H1 (cell line): ENCODE measurements at places on chromosomes 3 and 15. TPM values are rescaled to one million over a fixed set of nuclear protein-coding genes. Genes with fewer than 3 reads are reported as not detected.

The NPTN gene
- total RNA-seq = 113 TPM in 2 replicates

The RPL39L gene
- total RNA-seq = 67.7 and 77.0 TPM in 2 replicates

The GMPS gene
- total RNA-seq = 161 and 175 TPM in 2 replicates

The CYP1A2 gene
- total RNA-seq = not detected in 2 replicates

The DAZL gene
- 2.3 and 3.4 TPM in 2 replicates for total RNA-seq

The TGM5 gene
- total RNA-seq = not detected in 2 replicates

The SLC15A2 gene
- total RNA-seq = 1.8 and 2.0 TPM in 2 replicates

The ROPN1 gene
- total RNA-seq = 0.44 TPM in 1 of 2 replicates, not detected in the other

The CCNB2 gene
- 92.1 and 93.6 TPM in 2 replicates for total RNA-seq

The ZNF662 gene
- not detected in 2 replicates for total RNA-seq

The RGMA gene
- total RNA-seq = 39.8 and 41.8 TPM in 2 replicates

The SNX22 gene
- total RNA-seq = 4.9 and 5.1 TPM in 2 replicates

The EMC7 gene
- total RNA-seq = 39.0 TPM in 2 replicates

The GABRB3 gene
- 163 TPM in 2 replicates for total RNA-seq
